ENCODE measurements at places on chromosomes 2 and 18. TPM values are rescaled to one million over a fixed set of nuclear protein-coding genes. Genes with fewer than 3 reads are reported as not detected.

Gene CDCA7
- 25.1 TPM for total RNA-seq

Gene ABCG8
- not detected for total RNA-seq

Gene HAT1
- total RNA-seq, result 70.2 TPM

Gene CDH20
- total RNA-seq, result not detected

Gene SERPINB2
- total RNA-seq, result 100 TPM

Gene CRYGC
- not detected for total RNA-seq
